GM13977 (cell line): ENCODE measurements at places on chromosomes 6 and 20.

DNA sequence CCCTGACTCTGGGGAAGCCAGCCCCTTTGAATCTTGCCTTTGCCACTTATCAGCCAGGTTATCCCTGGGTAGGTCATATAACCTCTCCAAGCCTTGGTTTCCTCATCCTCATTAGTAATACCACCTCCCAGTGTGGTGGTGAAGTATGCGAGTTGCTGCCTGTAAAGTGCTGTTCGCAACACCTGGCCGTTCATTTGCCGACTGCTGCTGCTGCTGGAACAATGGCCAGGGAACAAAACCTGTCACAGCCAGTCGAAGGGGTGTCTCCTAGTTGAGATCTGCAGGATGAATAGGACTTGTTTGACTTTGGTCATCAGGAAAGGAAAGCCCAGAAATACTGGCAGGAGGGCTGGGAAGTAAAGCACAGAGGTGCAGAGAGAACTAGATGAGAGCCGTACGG, 6.1 kb downstream of the MANBAL start:
- no peak for DNase-seq

- no peak for DNase-seq
Measured at GRCh38 chr6:30568245-30568644, 3.0 kb upstream of the ABCF1 start.

GRCh38 chr20:4766631-4767030, 44.9 kb downstream of the PRND start:
- DNase-seq = no peak

DNA sequence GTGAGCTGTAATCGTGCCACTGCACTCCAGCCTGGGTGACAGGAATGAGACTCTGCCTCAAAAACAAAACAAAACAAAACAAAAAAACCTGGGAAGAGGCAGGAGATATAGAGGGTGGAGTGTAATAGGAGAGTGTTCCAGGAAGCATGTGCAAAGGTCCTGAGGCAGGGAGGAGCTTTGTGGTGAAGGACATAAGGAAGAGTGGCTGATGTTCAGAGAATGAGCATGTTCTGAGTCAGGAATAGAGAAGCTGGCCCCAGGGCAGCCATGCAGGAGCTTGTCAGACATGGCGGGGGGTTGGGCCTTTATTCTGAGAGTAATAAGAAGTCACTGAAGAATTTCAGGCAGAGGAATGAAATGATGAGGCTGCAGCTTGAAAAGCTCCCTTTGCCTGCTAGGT, 337.0 kb downstream of the CDH26 start:
- DNase-seq = no peak

DNA sequence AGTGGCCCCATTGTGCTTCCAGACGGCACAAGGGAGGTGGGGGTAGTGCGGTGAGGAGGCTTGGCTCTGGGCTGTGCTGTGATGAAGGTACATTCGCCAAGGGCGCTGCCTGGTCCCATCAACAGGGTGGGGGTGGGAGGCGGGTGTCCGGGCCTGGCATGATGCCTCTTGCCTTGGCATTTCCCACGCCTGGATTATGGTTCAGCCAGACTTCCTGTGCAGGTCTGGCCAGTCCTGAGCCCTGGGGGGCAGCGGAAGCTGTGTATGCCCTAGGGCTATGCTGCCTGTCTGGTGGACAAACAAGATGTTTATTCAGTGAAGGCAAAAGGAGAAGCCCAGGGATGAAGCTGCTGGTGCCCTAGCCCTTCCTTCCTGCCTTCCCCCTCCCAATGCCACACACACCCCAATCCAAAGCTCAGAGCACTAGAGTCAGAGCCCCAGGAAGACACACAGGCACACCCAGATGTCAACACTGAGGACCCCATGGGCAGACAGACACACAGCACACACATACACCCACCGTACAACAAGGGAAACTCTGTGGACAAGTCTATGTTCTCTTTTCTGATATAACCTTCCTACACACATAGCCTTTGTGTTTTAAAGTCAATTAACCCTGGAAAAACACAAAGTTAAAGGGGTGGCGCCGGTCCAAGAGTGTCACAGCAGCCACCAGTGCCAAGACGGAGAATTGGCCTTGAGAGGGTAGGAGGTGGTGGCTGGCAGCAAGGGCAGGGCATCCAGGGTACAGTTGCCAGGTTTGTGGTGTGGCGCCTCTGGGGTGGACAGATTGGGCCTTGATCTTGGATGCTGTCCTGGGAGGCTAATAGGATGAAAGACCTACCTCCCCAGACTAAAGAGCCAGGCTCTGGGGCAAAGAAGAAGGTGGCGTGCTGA, 54.7 kb upstream of the SAYSD1 start:
- no peak for DNase-seq

DNA sequence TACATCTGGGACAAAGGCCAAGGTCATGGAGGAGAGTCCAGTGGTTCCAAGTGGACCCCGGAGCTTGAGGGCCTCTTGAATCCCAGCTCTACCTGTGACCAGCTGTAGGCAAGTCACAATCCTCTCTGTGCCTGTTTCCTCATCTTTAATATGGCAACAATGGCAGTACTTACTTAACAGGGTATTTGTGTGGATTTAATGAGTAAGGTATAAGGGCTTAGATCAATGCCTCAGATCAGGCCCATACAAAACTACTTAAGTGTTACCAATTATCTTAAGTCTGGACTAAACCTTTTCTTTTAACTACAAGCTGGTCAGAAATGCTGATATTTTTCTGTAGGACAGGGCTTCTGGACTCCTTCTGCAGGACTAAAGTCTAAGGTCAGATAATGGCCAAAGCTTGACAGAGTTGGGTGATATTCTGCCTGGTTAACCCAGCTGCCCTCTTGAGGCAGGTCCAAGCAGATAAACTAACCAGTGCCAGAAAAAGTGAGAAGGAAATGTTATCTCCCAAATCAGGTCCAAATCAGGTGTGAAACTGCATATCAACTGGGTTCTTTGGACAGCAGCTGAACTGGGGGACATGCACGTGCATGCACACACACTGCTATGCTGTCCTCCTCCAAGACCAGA, 2.2 kb downstream of the SULF2 start:
- peak; percentile 39 for DNase-seq

DNA sequence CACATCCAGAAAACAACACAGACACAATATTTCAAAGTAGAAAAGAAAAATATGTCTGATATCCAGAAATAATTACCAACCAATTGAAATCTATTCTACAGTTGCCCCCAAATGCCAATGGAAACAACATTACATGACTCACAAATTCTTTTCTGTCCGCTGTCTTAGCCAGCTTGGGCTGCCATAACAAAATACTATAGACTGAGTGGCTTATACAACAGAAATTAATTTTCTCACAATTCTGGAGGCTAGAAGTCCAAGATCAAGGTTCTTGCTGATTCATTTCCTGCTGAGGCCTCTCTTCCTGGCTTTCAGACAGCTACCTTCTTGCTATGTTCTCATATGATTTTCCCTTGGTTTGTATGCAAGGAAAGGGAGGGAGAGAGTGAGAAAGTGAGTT, 698.1 kb downstream of the DHX35 start:
- no peak for DNase-seq

GRCh38 chr6:26232940-26233648, 131.9 kb upstream of the BTN3A2 start:
- DNase-seq = no peak

GRCh38 chr6:12504325-12504966, 212.1 kb upstream of the PHACTR1 start:
- peak; percentile 51 for DNase-seq

- DNase-seq = no peak
Measured at GRCh38 chr20:1945134-1945618, 48.7 kb downstream of the PDYN start.

DNA sequence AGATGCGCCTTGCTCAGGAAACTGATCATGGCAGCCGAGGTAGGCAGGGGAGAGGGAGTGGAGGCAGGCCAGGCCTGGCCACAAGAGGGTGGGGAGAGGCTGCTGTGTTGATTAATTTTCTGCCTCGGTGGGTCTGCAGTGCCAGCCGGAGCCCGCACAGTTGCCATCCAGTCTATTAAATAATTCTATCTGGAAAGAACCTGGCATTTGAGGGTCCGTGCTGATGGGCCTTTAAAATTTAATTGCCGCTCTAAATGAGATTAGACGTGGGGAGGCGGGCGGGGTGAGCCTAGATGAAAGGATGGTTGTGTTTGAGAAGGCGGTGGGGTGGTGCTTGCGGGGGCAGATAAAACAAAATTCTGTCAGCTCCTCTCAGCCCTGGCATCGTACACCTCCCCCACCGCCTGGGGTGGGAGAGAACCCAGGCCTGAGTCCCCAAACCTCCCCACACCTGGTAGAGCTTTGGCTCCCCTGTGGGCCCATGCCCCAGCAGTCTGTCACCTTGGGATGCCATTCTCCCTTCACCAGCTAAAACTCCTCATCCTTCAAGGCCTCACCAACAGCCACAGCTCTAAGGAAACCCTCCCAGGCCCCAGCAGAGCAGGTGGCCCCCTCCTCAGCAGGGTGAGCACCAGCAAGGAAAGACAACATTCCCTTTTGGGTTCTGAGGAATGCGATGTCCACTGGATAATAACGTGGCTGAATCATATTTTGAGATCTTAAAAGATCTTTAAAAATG, 167.3 kb downstream of the GRM4 start:
- no peak for DNase-seq

- no peak for DNase-seq
Measured at GRCh38 chr20:35681960-35682359, 17.2 kb downstream of the NFS1 start.

- no peak for DNase-seq
Measured at GRCh38 chr6:94683409-94683808, 893.9 kb upstream of the MANEA start.

DNA sequence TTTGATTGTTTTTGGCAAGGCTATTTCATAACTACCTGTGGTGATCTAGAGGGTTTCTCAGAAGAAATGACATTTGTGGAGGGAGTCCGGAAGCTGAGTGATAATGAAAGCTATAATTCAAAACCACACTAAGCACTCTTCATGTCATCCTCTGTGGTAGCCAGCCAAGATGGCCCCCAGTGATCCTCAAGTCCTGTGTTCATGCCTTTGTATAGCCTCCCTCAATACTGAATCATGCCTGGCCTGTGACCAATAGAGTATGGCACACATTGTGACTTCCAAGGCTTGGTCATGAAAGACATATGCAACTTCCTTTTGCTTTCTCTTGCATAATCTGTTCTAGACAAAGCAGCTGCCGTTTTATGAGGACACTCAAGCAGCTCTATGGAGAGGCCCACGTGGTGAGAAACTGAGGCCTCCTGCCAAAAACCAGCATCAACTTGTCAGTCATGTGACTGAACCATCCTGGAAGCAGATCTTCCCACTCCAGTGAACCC, 12.8 kb upstream of the DNAAF9 start:
- peak; percentile 80 for DNase-seq

DNA sequence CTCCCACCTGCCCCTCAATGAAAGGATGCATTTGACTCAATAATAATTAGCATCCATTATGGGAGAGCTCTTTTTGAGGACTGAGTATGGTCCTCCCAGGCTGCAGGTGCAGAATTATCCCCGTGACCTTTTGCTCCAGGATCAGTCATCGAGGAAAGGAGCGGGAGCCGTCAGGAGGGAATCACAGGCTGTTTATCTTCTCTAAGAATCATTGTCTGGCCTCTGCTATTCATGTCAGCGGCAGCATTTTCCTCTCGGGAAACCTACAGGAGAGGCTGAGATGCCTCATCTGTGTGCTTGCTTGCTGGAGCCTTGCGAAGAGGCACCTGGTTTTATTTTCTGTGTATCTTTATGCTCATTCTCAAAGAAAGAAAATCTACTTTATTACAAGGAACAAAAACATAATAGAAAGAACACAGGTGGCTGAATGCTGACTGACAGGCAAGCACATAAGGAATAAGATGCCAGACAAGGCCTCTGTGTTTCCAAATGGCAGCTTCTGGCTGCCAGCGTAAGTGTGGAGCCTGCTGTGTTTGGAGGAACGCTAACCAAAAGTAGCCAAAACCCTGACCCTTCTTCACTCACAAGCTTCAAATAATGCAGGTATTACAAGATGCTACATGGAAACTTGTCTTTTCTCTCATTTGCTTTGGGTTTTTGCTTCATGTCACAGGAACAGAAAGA, 539.1 kb upstream of the MARCKS start:
- DNase-seq = no peak

DNA sequence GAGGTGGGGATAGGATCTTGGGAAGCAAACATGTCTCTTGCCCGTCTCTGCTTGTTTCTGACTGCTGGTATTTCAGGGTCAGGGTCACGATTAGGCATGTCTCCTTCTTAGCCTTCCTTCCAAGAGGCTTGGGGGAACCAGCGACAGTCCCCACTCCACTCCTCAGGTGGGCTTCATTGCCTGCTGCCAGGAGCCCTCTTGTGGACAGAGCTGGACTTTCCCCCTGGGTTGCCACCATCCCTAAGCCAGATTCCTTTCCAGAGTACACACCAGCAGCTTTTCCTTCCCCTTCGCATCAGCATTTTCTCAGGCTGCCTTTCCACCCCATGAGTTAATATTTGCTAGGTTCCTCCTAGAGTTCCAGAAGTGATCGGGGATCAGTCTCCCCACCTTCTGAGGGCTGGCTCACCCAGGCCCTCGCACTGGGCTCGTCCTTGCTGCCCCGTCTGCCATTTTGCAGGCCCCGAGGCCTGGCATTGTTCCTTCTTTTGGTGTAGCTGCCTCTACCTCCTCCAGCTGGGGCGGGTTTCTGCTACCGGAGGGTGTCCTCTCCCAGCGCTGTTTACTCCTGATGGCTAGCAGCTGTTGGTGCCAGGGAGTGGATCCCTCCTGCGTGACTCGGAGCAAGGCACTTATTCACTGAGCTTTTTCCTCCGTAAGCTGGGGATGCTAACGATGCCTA, 8.8 kb upstream of the C20orf144 start:
- peak; percentile 77 for DNase-seq

DNA sequence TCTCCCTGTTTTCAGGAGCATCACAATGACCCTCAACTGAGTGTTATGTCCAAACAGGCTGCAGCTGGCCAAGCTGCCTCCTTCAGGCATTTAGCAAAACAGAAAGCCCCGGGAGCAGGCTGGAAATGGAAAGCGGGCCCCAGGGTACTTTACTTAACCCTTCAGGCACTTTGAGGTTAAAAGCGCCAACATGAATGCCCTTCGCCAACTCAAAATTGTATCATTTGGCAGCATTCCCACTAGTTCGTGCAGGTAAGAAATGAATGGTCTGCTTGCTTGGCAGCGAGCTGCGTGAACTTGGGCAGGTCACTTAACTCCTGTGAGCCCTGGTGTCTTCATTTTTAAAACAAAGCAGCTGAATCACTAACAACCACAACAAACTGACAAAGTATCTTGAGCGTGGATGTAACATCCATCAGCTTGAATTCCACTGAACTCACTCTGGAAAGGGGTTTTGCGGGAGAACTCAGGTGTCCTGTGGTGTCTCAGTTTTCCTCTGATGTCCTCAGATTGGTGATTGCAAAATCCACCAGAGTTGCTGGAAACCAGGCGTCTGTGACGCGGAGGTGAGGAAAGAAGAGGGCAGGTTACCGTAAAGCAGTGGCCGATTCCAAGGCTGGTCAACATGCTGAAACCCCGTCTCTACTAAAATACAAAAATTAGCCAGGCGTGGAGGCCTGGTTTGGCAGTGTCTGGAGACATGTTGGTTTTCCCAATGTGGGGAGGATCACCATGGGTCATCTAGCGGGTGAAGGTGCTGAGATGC, 118.8 kb upstream of the ZNF217 start:
- no peak for DNase-seq

DNA sequence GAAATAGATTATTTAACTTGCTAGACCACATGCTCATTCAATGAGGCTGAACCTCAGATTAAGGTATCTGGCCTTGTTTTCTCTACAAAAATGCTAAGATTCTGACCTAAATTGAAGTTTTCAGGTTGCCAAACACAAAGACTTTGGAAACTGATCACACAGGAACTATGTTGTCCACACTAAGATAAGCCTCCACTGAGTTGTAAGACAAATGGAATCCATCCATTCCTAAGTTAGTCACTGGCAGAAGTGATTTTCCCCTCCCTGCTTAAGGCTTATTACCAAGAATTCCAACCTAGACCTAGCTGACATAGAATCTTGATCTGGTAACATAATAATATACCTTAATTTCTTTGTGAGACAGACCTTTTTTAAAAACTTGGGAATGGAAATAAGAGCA, 608.1 kb downstream of the TENT5A start:
- DNase-seq = no peak
